Activated naive CD8-positive, alpha-beta T cell treated with anti-CD3 and anti-CD28 coated beads, Interleukin-2, amount 10 ng/mL, durations not matched to agents 7 days and 5 days (primary cell): ENCODE measurements at places on chromosomes 3 and 15. TPM values are rescaled to one million over a fixed set of nuclear protein-coding genes. Genes with fewer than 3 reads are reported as not detected.

DNA sequence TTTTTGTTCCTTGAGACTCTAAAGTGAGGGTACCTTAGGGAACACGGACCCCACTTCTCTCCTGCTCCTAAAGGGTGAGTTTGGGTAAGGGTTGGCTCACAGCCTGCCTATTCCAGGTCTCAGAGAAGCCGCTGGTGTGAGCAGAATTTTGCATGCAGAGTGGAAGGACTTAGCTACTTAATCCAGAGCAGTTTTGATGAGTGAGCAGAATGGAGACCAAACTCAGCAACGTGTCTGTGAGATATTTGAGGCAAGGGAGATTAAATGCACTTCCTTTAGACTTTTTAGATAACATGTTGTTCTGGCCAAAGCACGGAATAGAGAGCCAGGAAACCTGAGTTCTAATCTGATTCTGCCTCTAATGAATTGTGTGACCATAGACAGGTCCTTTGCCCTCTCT lies 5.1 kb downstream of the SLC24A1 start:
- H3K4me1 ChIP-seq = peaks cover 10% of the 10 kb centered on the region
- H3K4me3 ChIP-seq = no peak overlapping the region
- H3K27me3 ChIP-seq = no peaks in the 10 kb centered on the region
- no peak for DNase-seq
- no peak overlapping the region for H3K27ac ChIP-seq
- peaks cover 2% of the 10 kb centered on the region for H3K36me3 ChIP-seq

- peak; percentile 73 for DNase-seq
- no peak overlapping the region for H3K27ac ChIP-seq
- no peak overlapping the region for H3K4me3 ChIP-seq
Observed at GRCh38 chr15:88605189-88606069, 15.7 kb upstream of the AEN start.

The CLDN11 gene
- not detected for total RNA-seq

The GPR62 gene
- total RNA-seq = not detected

DNA sequence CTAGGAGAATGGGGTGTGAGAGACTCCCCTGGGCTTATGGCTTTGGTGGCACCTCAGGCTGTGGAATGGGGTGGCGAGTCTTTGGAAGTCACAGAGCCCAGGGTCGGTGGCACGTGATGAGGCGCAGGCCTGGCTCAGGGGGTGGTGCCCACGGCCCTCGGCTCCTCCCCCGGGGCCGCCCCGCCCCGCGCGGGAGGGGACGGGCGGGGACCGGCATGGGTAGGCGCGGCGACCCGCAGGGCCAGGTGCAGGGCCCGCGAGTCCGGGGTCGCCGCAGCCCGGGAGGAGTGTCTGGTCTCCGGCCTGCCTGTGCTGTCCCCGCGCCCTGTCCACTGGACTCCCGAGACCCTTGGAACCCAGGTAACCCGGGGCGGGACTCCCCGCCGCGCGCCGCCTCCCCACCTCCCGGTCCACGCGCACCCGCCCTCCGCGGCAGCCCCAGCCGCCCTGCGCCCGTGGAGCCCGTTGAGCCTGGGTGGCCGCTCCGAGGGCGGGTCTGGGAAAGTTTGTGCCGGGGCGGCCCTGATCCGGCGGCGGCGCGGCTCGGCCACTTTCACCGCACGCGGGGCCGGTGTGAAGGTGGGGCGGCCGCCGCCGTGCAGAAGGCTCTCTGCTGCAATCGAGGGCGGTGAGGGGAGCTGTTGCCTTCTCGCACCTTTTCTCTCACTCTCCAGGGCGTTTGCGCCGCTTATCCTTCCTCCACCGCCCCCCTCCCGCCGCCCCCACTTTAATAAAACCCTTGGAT lies at the start of gene PAQR5:
Gene PAQR5 (plus strand): TSS at position 216 of the 745 bp plus-strand sequence. CDS start 61,169 bp downstream, outside the sequence.
- H3K27ac ChIP-seq = no peak within 1 kb of the TSS
- peaks cover 50% of the 10 kb centered on the region for H3K27me3 ChIP-seq
- H3K4me1 ChIP-seq = no peaks in the 10 kb centered on the region
- peak within 1 kb of the TSS; percentile 59 for H3K4me3 ChIP-seq

The SSUH2 gene
- not detected for total RNA-seq

DNA sequence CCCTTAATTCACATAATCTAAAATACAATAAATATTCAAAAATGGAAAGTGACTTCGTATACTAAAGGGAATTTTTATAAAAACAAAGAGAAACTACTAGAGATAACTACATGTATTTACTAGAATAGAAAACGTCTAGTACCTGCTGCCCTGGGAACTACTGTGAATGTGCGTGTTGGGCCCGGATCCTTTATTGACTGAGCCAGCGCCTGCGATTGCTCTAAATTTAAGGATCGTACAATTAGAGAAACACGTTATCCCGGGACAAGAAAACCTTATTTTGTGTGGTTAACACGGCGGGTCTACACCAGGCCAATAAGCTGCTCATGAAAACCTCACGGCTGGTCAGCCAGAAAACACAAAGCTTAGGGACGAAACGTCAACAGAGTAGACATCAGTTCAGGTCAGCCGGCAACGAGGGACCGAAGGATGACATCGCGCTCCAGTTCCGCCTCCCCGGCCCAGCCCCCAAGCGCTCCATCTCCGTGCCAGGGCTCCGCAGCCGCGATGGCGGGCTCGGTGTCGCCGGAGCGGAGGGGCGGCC lies 555 bp downstream of the TM2D3 start:
- no peaks in the 10 kb centered on the region for H3K27me3 ChIP-seq
- peaks cover 7% of the 10 kb centered on the region for H3K36me3 ChIP-seq
- peak overlapping the region; percentile 87 for H3K4me3 ChIP-seq
- peaks cover 26% of the 10 kb centered on the region for H3K4me1 ChIP-seq

DNA sequence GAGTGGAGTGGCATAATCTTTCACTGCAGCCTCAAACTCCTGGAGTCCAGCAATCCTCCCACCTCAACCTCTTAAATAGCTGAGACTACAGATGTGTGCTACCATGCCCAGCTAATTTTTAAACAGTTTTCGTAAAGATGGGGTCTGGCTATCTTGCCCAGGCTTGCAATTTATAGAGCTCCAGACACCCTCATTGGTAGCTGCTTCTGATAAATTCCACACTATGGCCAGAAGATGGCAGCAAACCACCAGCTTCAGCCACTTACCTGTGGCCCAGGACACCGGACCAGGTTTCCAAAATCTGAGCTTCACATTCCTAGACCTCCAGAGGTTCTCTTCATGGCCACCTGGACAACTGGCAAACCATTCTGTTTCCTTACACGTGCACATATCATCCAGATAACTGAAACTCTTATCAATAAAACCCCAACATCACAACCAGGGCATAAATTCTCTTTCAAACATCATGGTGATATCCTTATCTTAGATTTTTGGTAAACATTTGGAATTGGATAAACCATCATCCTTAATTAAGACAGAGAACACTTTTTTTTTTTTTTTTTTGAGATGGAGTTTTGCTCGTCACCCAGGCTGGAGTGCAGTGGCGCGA lies 28.9 kb downstream of the FBXW12 start:
- peak; percentile 46 for DNase-seq
- no peaks in the 10 kb centered on the region for H3K36me3 ChIP-seq
- peaks cover 1% of the 10 kb centered on the region for H3K4me1 ChIP-seq
- peaks cover 2% of the 10 kb centered on the region for H3K27me3 ChIP-seq

The GP5 gene
- total RNA-seq = 2.3 TPM

DNA sequence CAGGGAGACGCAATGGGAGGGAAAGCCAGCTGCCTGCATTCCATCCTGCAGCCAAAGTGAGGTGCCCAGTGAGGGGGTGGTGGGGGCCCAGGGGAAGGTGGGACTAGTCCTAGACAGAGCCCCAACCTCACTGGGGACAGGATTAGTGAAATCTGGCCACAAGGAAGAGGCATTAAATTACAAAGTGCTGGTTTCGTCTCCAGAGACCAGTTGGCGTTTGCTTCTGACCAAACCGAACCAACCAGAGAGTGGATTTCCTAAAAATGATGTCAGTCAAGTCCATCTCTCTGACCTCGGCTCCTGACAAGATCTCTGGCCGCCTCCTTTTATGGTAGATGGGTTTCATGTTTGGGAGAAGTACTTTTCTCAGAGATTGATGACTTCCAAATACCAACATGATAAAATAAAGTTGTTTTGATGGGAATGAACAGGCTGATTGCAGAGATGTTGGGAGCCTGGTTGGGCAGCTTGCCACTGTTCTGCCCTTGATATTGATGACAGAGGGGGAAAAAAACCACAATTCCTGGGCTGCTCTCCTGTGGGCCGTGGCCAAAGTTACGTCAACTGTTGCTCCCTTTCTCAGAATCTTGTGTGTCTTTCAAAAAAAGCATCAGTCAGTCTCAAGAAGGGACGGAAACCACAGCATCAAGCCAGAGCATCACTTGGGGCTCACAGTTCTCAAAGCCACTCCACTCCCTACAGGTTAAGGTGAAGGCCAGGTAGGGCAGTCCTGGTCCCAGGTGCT lies 24.6 kb downstream of the ITGA11 start:
- no peak overlapping the region for H3K4me3 ChIP-seq
- no peak for DNase-seq
- no peaks in the 10 kb centered on the region for H3K36me3 ChIP-seq
- H3K27me3 ChIP-seq = peaks cover 1% of the 10 kb centered on the region
- no peak overlapping the region for H3K27ac ChIP-seq

- H3K27ac ChIP-seq = peak overlapping the region; percentile 36
- H3K4me3 ChIP-seq = no peak overlapping the region
- peaks cover 21% of the 10 kb centered on the region for H3K4me1 ChIP-seq
Observed at GRCh38 chr15:90845201-90845949, 23.0 kb upstream of the FURIN start.

The SNTN gene
- not detected for total RNA-seq
